ENCODE measurements at places on chromosomes 1 and 21. TPM values are rescaled to one million over a fixed set of nuclear protein-coding genes. Genes with fewer than 3 reads are reported as not detected.

Gene CD84
- 32.7 TPM for total RNA-seq

Gene EPHX1
- total RNA-seq: 0.34 TPM

Gene MRTO4
- total RNA-seq: 12.0 TPM

Gene FNDC10
- 1.3 TPM for total RNA-seq

Gene BARHL2
- total RNA-seq: not detected

Gene RGSL1
- total RNA-seq: not detected

Gene MSTO1
- 69.6 TPM for total RNA-seq

Gene TLCD4
- not detected for total RNA-seq

Gene NPHS2
- not detected for total RNA-seq

Gene B3GALT6
- 5.1 TPM for total RNA-seq

DNA sequence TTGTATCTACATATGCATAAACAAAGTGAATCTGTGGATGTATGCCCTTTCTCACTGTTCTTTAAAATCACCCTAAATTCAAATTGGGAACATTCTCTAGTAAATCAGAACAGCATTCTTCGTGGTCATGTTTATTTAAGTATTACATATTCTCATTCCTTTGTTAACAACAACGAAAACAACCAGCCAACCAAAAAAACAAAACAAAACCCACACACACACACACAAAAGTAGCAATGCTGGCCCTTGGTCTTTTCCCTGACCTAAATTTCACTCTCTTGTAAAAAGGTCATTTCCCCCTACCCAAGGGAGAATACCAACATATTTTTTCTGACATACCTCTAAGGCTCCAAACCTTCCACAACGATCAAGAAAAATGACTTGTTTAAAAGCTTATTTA is 102.6 kb downstream of the NRIP1 start:
- no peak for DNase-seq

- DNase-seq: no peak
These were observed 291.0 kb downstream of the CHRM3 start for GRCh38 chr1:239677362-239677761.

DNA sequence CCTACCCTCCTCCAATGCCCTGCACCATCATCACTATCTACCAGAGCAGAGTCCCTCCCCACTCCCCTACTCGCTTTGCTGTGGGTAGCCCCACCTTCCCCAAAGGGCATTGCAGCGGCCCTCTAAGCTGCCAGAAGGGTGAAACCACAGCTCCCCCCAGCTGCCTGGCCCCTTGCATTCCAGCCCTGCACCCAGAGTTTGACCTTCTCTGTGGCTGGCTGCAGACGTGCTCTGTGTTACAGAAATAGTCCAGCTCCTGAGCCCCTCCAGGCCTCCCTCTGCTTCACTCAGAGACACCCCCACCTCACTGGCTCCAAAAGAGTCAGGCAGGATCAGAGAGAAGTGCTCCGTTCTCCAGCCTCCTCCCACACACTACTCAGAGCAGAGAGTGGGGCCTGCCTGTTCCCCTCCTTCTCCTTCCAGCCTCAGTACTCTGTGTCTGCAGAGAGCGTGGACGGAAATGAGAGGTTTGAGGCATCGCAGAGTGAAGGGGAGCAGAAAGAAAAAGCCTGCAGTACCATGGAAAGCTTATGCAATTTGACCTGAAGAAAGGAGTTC is 63.2 kb downstream of the PLEKHA6 start:
- DNase-seq: no peak

DNA sequence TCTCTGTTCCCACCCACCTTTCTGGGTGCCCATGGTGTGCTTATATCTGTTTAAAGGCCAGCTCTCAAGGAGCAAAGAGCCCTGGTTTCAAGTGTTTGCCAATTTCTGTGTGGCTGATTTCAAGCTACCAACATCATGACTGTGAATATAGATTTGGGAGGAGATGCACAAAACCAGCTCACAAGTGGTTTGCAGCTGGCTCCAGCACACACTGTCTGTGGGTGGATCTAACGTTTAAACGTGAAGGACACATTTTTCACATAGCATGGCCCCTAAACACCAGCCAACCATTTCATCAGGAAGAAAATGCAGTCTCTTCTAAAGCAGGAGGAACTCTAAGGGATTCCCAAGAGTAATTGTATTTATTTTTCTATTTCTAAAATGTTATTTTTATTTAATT is 65.2 kb downstream of the FCRL5 start:
- no peak for DNase-seq

GRCh38 chr1:53344921-53345838 is 17.3 kb upstream of the LRP8 start:
- DNase-seq: no peak

DNA sequence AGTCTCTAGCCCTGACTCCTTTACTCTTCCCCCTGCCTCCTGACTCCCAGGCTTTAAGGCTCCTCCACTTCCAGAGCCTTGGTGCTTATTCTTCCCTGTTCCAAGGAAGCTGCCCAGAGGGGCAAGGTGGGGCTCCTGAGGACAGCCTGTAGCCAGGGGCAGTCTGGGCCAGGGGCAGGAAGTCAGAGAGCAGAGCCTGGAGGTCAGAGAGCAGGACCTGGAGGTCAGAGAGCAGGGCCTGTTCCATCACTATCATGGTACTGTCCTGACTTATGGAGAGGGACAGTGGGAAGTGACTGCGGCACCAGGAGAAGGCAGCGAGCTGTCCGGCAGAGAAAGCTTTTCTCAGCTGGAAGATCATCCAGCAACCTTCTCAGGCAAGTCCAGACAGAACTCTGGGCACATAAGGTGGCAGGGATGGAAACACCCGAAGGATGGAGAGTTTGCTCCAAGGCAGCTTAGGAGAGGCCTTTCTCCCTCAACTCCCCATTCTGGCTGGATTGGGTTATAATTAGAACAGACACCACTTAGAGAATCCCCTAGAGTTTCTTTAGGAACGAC is 25.0 kb downstream of the PLXNA2 start:
- no peak for DNase-seq

DNA sequence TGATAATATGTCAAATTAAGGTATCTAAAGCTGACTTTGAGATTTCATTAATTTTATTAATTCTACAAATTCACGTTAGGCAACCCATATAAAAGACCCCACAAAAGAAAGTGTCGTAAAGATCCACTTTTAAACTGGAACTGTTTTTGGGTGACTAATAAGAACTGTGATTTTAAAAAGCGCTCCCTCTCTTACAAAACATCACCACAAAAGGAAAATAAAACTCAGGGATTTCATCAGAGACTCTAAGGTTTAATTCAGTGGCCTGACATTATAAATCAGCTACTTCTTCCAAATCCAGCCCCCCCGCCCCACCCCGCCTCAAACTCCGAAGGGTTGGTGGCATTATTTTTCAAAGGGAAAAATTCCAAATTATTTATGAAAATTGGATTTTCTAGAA is 2.7 kb downstream of the COL24A1 start:
- DNase-seq: no peak

GRCh38 chr1:34655206-34655874 is 99.5 kb upstream of the GJB5 start:
- DNase-seq: no peak

GRCh38 chr1:39666772-39667171 is 5.1 kb downstream of the NT5C1A start:
- DNase-seq: no peak

GRCh38 chr1:208524376-208524775 is 280.2 kb upstream of the PLXNA2 start:
- DNase-seq: no peak

DNA sequence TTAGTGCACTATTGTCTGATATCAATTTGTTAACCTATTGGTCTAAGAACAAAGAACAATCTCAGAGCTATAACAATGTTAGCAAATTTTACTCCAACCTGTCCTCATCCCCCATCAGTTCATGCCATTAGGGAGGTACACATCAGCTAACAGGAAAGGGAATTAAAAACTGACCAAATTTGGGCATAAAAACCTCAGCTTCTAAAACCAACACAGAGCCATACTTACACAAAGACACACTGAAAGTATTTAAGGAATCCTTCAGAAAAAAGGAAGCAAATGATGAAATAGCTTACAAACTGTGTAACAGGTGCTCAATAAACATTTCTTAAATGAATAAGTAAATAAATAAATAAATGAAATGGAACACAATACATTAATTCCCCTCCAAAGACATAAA is 89.2 kb downstream of the TTLL7 start:
- DNase-seq: no peak

- no peak for DNase-seq
These were observed 134.5 kb downstream of the IER5 start for GRCh38 chr1:181222972-181223505.

GRCh38 chr1:205480349-205480985 is 24.0 kb upstream of the CDK18 start:
- DNase-seq: no peak

- DNase-seq: no peak
These were observed 104.8 kb downstream of the RERE start for GRCh38 chr1:8712413-8713231.

GRCh38 chr1:205568135-205568468 is 63.6 kb downstream of the CDK18 start:
- DNase-seq: no peak

GRCh38 chr1:183021405-183022201 is 1.6 kb upstream of the LAMC1 start:
- no peak for DNase-seq

DNA sequence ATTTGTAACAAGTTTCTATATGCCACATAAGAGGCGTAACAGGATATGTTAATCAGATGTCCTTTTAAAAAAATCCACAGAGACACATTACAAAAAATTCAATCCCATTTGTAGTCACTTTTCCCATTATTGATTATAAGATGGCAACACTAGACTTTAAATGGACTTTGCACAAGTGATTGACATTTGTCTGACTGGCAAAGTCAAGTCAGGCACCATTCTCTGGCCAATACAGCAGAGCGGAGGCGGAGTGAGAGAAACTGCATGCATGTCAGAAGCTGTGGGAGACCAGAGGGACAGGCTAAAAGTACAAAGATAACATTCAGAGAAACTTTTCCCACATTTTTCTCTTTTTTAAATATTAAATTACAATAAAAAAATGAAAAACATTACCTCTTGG is 28.1 kb upstream of the RGS5 start:
- no peak for DNase-seq

GRCh38 chr1:159869607-159870006 is 7.2 kb upstream of the VSIG8 start:
- no peak for DNase-seq

- no peak for DNase-seq
These were observed 30.5 kb downstream of the LRRC3 start for GRCh38 chr21:44485796-44486195.

DNA sequence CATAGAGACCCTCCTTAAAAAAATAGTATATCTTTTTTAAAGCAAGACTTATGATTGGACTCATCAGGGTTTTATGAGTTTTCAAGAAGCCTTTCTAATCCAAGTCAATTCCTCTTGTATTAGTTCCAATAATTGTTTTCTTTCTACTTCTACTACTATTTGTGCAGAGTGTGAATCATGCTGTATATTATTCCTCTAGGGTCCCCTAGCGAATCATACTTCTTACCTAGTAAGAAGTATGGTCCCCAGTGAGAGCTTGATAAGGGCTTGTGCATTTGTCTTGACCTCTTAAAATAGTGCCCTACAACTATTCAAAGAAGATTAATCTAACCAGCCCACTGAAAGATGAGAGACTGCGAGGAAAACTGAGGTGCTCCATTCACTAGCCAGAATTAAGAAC is 715.7 kb upstream of the ZP4 start:
- DNase-seq: no peak

DNA sequence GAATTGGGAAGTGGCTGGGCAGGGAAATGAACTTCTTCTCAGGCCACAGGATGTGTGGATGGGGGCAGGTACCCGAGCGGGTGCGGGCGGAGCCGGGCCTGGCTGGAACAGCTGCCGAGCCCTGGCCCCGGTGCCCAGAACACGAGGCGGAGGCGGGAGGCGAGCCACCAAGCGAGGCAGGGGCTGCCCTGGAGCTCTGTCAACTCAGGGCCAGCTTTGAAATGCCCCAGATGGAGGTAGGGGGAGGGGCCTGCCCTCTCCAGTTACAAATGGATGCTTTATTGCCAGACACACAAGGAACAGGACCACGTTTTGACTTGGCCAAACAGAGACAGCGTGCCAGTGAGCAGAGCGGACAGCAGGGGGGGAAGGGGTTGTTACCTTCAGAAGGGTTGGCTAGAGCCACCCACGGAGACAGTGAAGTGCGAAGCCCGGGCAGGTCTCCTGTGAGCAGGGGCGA is 240.4 kb downstream of the SDCCAG8 start:
- no peak for DNase-seq

DNA sequence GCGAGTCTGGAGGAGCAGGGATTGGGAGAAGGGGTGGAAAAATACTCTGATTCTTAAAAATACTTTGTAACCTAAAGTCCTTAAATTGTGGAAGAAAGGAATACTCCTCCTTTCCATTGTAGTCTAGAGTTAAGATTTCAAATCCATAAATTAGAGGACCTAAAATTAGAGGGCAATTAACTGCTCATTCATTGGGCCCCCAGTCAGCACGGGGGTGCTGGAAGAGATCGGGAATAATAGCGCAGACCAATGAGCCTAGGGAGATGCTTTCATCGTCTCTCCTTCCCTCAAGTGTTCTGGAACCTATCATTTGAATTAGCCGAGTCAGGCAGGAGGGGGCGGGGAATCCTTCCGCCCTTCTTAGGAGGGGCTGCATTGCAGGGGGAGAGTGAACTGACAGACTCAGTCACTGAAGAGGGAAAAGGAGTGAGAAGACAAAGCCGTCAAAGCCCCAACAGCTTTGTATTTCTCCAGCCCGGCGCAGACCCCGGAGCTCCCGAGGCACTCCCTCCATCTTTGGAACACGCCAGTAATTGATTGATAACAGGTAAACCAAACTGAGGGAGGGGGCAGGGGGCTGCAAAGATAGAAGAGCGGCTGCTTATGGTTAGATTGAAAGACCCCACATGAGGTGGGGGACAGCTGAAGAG is at the start of gene MLLT11:
Gene MLLT11, plus strand, starts transcription at position 391 of the 650 bp plus-strand sequence. CDS start 6,828 bp downstream, outside the sequence.
- DNase-seq: no peak

DNA sequence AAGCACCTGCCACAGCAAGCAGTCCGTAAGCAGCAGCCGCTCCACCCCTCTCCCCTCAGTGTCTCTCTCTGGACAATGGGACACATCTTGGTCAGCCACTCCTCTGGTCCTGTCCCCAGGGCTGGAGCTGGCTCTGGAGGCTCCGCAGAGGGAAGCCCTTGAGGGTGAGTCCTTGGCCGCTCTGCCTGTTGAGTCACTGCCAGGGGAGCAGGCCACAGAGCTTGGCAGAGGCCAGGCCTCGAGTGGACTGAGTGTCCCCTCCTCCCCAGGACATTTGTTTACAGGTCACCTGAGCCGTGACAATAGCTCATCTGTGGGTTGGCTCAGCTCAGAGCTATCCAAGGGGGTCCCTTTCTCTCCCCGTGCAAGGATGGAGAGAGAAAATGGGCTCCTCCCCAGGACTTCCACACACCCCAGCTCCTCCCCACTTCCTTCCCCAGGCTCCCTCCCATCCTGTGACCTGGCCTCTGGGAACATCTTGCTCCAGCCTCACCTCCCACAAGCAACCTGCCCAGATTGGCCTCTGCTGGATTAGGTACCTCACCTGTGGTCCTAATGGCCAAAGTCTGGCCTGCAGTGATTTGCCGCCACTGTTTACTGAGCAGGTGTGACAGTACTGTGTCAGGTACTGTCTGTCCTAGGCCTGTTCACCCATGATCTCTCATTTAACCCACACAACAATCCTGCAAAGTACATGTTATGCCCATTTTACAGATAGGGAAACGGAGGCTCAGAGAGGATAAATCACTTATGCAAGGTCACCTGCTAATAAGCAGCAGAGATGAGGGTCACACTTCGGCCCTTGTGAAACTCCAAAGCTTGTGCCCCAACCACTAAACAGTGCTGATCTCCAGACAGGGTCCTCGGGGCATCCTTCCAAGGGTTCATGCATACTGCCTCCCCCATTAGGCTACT is 4.8 kb downstream of the FAM131C start:
- DNase-seq: no peak

- no peak for DNase-seq
These were observed 101.0 kb downstream of the DENND1B start for GRCh38 chr1:197674286-197674685.
